WTC11 (cell line): ENCODE measurements at places on chromosomes 3 and 15. TPM values are rescaled to one million over a fixed set of nuclear protein-coding genes. Genes with fewer than 3 reads are reported as not detected.

PAK6 gene
- total RNA-seq = 8.7 to 11.7 TPM (median 9.6 TPM) in 3 replicates

- H3K27me3 ChIP-seq = no peaks in the 10 kb centered on the region
- no peak overlapping the region for H3K4me3 ChIP-seq
- H3K4me1 ChIP-seq = peaks cover 16% of the 10 kb centered on the region
- no peak for DNase-seq
- H3K27ac ChIP-seq = no peak overlapping the region
Measured at GRCh38 chr3:188505151-188505550, 351.2 kb downstream of the LPP start.

DNA sequence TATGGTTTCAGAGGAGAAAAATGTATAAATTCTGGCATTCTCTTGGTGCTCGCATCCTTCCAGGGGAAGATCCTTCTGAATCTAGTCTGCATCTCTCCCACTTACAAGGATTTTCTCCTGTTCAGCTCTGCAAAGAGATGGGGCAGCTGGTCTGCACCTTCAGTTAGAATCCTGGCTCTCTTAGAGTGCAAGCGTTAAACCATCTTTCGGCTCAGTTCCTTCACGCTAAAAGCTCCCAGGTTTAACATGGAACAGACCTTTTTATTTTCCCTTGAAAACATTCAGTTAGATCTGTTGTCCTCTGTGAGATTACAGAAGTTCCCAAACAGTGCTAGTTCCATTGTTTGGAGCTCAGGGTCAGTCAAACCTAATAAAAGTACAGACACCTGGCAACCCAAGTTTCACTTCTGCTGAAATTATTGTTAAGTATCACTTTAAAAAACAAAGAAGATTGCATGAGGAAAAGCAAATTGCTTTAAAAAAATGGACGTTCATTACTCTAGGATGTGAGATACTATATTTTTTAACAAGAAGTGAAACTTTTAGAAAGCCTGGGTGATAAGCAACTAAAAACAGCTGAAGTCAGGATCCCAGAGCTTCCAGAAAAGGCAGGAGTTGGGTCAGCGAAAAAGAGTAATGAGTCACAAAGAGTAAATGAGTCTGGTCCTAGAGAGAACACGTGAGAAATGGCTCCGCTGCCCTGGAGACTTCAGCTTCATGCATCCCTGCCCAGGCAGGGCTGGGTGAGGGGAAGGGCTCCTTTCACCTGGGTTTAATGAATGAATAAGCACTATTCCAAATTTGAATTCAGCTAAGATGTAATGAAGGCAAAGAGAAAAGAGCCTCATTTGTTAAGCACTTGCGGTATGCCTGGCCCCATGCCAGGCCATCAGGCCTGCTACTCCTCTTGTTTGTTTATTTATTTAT is 63.3 kb downstream of the ABTB1 start:
- no peak overlapping the region for H3K4me3 ChIP-seq
- peaks cover 16% of the 10 kb centered on the region for H3K27me3 ChIP-seq
- peaks cover 36% of the 10 kb centered on the region for H3K4me1 ChIP-seq

DNA sequence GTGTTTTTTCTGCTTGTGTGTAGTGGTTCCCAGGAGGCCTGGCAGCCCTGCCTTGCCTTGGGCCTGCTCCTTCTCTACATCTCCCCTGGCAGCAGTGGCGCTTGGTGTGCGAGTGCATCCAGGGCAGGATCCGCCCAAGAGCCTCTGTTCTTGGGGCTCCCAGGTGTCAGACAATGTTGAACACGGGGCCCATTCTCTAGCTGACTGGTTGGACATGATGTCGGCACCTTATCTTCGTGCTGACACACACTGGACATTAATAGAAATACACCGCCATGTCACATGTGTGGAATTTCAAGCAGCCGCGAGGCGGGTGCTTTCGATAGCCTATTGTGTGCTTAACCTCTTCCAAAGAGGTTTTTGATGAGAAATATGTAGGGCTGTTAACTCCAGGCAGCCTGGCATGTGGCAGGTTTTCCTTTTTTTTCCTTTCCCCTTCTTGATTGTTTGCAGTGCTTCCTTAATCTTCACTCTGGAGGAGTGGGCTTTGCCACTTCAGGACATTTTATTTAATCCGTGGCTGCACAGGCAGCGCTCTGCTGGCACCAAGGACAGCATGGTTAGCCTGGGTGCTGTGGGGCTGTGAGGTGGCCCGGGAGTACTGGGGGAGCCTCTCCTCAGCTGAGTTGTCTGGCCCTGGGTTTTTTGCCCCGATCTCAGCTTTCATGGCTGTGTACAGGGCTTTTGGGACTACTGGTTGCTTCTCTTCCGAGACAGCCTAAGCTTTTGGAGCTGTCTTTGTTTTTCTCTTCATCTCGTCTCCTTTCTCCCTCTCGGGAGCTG is 42.5 kb downstream of the CHCHD6 start:
- no peak overlapping the region for H3K4me3 ChIP-seq
- H3K36me3 ChIP-seq = peaks cover 12% of the 10 kb centered on the region
- peaks cover 22% of the 10 kb centered on the region for H3K4me1 ChIP-seq
- no peaks in the 10 kb centered on the region for H3K27me3 ChIP-seq
- no peak for DNase-seq

DNA sequence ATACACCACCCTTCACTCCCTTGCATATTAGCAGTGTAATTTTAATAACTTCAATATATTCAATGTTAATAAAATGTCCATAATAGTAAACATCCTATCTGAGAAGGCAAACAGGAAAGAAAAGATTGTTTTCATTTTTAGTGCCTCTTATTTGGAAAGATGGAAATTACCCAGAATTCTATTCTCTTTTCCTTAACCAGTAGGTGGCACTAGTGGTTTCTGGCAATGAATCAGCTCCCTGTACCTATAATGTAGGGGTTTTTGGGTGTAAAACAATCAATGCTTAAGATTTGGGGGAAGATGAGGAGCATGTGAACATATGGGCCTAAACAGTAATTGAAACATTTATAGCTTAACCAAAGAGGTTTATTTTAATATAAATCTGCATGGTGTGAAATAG is 5.7 kb upstream of the SEMA6D start:
- no peak for DNase-seq
- H3K4me1 ChIP-seq = peaks cover 21% of the 10 kb centered on the region
- H3K4me3 ChIP-seq = no peak overlapping the region
- peaks cover 18% of the 10 kb centered on the region for H3K27me3 ChIP-seq
- no peaks in the 10 kb centered on the region for H3K36me3 ChIP-seq
- no peak overlapping the region for H3K27ac ChIP-seq

DNA sequence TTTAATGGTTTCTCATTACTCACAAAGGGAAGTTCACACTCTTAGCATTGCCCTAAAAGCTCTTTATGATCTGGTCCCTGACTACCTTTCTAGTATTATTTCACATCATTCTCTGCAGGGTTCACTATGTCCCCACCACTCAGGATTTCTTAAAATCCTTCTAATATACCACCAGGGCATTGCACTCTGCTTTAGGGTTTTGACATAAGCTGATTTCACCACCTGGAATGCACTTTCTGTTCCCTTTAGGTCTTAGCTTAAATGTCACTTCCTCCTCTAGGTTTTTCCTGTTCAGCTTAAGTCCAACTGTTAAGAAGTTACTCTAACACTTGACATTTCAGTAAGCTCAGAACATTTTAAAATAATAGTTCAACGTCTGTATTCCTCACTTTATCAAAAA is 81.7 kb downstream of the HCN4 start:
- no peak overlapping the region for H3K4me3 ChIP-seq
- no peak overlapping the region for H3K27ac ChIP-seq
- no peak for DNase-seq
- H3K27me3 ChIP-seq = no peaks in the 10 kb centered on the region

- peak overlapping the region; percentile 9; the same call in 1 of the 2 replicates for H3K27ac ChIP-seq
- no peaks in the 10 kb centered on the region for H3K27me3 ChIP-seq
- no peak overlapping the region for H3K4me3 ChIP-seq
- H3K36me3 ChIP-seq = peaks cover 27% of the 10 kb centered on the region
Measured at GRCh38 chr15:67183443-67184169, 70.9 kb downstream of the AAGAB start.

GRCh38 chr15:85583442-85583841 is 203.0 kb downstream of the AKAP13 start:
- H3K4me1 ChIP-seq = peaks cover 28% of the 10 kb centered on the region
- no peak for DNase-seq
- peaks cover 22% of the 10 kb centered on the region; the same call in 1 of the 2 replicates for H3K36me3 ChIP-seq
- no peak overlapping the region for H3K4me3 ChIP-seq
